Bone marrow (tissue), 2 donors: ENCODE measurements at places on chromosomes 12 and 14.
A peak's percentile ranks its signal among the peaks of the same experiment; 100 is the strongest.

DNA sequence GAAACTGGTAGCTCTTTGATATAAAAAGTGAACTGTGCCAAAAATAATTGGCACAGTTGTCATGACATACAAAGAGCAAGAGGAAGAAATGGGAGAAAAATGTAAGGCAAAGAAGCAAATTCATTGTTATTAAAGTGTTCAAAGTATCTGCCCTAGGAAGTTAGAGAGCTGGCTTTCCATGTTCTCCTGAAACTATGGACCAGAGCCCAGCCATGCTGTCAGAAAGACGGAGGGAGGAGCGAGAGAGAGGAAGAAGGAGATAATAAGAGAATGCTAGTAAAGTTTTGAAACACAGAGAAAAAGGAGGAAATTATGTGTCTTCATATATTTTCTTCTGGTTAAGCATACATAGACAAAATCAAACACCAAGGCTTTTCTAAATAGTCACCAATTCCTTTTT, 78.1 kb upstream of the PELI2 start:
- no peak for DNase-seq

DNA sequence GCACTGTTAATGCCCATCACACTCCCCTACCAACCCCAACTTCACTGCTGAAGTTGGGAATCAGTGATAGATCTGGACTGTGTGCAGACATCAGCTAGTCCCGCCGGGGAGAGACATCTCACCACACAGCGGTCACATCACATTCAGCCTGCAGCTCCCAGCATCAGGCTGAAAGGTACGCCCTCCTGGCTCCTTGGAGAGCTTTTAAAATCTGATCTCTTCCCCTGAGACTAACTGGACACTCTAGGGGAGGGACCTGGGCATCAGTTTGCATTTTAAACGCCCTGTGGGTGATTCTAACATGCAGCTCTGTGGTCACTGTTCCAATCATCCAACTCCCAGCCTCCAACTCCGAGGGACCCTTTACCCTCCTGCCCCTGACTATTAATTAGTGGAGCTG, 58.4 kb downstream of the CCDC85C start:
- no peak for DNase-seq

- no peak for DNase-seq
Measured at GRCh38 chr12:53170215-53170614, 10.3 kb upstream of the ZNF740 start.

GRCh38 chr12:46071335-46071734, 81.0 kb upstream of the SCAF11 start:
- no peak for DNase-seq

DNA sequence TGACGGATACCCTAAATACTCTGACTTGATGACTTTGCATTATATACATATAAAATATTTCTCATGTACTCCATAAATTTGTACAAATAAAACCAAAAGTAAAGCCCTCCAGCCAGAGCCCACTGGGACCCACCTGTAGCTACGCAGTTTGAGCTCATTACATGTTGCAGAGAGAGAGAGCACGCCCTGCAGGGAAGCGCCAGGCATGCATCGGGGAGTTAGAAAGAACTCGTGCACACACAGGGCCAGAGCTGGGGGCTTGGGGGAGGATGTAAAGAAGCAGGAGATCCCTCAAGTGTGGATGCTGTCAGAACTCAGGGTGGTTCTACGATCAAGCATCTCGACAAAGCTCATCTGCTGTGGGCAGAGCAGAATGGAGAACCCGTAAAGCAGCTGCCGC, 178.5 kb upstream of the RTL1 start:
- DNase-seq, result no peak

GRCh38 chr12:117380083-117380482, 18.7 kb upstream of the NOS1 start:
- DNase-seq, result no peak

GRCh38 chr14:100580316-100581227, 6.6 kb downstream of the BEGAIN start:
- DNase-seq, result no peak

DNA sequence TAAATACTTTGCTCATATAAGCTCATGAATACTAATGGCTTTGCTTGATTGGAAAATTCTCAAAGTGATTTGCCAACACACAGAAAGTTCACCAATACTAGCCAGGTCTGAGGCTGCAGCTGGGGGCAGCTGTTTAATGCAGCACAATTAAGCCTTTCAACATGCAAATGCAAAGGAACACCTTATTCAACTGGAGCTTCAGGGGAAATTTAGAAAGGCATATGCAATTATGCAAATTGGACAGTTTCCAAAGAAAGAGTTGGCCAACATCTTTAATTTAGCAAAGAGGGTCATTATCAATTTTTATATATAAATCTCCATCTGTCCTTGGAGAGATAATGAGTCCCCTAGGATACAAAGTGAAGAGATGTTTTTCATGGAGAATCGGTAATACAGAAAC, 40.2 kb upstream of the OTOGL start:
- no peak for DNase-seq

DNA sequence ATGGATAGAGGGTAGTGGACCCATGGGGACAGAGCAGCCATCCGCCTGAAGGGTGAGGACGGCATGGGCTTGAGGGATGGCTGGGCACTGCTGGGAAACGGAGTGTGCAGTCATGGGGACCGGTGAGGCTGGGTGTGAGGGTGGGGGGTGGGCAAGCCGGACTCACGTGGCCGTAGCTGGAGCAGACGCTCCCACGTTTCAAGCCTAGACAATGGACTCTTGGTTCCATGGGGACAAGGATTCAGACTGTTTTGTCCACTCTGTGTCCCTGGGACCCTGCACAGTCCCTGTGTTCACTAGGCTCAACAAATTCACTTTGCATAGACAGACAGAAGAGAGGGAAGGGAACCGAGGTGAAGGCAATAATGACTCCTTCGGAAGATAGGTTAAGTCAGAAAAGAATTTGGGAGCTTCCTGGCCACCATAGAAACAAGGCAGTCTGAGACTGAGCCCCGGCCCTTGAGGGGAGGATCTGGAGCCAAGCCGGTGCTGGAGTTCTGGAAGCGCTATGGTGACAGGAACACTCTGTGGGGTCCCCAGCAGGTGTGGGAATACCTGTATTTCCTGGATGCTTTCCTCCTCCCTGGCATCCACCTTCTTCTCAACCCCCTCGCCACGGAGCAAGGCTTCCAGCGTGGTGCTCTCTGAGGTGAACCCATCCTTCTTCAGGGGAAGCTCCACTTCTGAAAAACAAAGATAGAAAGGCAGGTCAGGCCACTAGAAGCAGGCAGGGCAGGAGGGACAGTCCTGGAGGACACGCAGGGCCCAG, 162.5 kb downstream of the DPF3 start:
- no peak for DNase-seq

DNA sequence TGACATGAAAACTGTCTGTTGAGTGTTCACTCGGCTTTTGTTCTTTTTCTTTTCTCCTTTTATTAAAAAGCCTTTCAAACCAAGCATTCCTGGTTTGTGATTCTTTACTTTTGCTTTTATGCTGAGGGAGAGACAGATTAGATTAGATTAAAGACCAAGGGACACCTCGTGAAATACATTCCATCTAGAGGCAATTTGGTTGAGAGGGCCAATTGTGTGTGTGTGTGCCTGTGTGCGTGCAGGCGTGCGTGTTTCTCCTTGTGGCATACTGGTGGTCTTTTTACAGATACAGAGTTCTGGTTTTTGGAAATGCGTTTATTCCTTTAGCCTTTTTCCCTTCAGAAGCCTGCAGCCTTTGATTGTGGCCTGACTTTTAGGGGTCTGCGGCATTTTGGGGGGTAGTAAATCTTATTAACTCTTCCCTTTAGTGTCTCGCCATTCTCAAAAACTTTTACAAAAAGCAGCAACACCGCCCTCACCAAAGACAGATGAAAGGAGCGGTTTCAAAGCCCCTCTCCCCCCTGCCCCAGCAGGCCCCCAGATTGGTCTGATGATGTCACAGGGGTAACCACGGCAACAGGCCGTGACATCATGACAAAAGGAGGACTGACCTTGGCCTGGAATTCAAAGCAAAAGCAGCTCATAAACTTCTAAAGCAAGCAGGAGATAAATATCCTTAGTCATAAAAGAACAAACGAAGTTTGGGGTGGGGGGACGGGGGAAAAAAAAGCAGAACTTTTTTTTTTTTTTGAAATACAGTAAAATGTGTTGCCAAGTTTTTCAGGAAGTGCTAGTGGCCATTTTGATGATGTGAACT, 84.1 kb upstream of the TBX3 start:
- DNase-seq, result peak; percentile 1

- no peak for DNase-seq
Measured at GRCh38 chr12:22797701-22798100, 172.7 kb downstream of the ETNK1 start.

DNA sequence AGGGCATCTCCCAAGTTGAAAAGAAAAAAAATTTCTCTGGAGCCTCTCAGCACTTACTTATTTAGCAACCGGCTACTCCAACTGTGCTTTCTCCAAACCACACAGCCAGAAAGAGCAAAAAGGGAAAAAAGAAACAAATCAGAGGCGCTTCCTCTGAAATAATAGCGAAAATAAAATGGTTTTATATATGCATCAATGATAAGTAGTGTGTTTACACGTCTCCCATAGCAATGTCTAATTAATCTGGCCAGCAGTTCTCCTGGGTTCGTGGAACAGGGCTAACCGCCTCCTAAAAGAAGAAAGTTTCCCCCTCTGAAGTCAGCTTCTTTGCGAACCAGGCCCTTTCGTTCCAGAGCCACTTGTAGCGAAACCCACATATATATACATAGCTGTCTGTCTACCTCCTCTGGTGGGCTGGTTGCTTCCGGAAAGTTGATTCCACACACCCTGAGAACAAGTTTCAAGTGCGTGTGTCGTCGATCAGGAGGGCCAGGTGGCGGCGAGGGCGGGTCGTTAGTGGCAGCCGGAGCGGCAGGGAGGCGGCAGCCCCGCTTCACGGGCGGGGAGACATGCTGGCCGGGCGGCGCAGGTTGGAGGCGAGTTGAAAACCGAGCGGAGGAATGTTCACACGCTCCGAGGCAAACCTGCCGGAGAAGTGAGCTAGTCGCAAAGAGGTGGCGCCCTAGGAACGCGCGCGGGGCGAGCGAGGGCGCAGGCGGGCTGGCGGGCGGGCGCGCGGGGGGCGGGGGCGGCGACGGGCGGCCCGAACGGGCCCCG, 2.7 kb downstream of the PTHLH start:
- DNase-seq, result peak; percentile 13

GRCh38 chr12:39605501-39605900, 14.1 kb downstream of the ABCD2 start:
- no peak for DNase-seq

- DNase-seq, result no peak
Measured at GRCh38 chr14:65160091-65160490, 57.8 kb upstream of the MAX start.

DNA sequence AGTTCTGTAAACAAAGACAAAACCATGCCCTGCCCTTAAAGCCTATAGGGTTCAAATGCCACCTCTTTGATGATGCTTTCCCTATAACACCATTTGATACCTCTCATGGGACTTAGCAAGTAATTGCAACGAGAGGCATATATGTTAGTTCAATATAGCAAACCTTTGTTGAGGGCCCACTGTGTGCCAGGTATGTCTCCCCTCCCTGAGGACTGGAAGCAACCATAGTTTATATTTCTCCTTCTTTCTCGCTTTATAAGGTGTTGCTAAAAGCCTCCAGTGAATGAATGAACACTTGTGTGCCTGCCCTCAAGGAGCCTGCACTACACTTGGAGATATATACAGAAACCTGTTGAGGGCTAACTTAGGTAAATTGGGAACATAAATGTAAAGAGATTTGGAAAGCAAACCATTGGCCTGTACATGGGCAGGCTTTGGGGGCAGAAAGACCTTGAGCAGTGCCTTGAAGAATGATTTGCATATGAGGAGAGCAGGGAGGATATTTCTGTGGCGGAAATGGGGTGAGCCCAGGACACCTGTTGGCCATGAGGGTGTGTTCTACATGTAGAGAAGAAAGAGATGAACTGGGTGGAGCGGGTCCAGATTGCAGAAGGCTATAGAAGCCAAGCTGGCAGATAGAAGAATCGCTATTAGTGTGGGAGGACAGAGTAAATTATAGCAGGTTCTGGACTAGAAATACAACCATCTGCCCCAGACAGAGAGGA, 1.8 kb upstream of the CKAP4 start:
- DNase-seq, result no peak

DNA sequence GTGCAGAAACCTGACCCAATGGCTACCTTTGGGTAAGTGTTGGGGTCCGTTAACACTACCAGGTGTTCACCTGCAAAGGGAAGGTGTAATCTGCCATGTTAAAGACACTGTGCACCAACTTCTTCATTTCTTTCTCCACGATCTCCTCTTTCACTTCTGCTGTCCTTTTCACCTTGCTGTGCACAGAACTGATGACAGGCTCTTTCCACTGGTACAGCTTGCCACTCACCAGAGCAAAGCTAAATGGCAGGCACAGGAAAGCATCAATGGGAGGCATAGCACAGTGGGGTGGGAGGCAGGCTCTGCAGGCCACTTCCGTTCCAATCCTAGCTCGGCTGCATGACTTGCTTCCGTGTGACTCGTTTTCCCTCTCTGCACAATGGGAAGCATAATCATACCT, 2.6 kb upstream of the C12orf76 start:
- no peak for DNase-seq

- DNase-seq, result no peak
Measured at GRCh38 chr12:50964432-50964831, 12.1 kb downstream of the HIGD1C start.

- no peak for DNase-seq
Measured at GRCh38 chr12:52305921-52306705, 14.8 kb upstream of the KRT81 start.

GRCh38 chr12:128069359-128069997, 197.5 kb upstream of the TMEM132C start:
- no peak for DNase-seq

- DNase-seq, result no peak
Measured at GRCh38 chr14:21231020-21231652, 38.1 kb downstream of the HNRNPC start.

DNA sequence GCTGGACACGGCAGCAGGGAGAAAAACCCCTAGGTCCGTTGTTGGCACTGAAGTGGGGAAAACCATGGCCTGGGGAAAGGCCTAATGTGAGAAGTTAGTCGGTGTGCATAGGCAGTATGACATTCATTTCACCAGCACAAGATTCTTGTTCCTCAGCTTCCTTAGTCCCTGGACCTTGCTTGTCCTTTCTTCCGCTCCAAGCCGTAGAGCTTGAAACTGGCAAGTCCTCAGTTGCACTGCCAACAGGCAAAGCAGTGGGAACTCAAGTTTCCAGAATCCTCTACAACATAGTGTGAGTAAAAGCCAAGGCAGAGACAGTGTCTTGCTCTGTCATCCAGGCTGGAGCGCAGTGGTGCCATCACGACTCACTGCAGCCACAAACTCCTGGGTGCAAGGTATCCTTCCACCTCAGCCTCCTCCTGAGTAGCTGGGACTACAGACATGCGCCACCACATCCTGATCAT, 138.5 kb upstream of the AMIGO2 start:
- no peak for DNase-seq

DNA sequence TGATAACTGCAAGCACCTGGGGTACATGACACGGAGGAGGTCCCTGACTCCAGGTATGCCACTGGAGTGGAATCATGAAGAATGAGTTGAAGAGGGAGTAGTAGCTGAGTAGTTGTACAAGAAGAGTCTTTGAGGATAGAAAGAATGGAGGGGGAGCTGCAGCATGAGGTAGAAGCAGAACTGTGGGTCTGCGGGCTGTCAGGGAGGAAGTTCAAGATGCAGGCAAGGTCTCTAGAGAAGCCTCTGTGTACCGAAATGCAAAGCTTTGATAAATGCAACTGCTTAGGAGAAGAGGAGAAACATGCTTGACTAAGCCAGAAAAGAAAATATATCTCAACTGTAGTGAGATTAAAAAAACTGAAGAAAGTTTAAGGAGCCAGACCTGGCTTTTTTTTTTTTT, 91.5 kb downstream of the CPNE8 start:
- peak; percentile 37 for DNase-seq

GRCh38 chr14:70602254-70602653, 1.8 kb upstream of the MED6 start:
- no peak for DNase-seq
